ENCODE measurements at places on chromosomes 16 and 17.

DNA sequence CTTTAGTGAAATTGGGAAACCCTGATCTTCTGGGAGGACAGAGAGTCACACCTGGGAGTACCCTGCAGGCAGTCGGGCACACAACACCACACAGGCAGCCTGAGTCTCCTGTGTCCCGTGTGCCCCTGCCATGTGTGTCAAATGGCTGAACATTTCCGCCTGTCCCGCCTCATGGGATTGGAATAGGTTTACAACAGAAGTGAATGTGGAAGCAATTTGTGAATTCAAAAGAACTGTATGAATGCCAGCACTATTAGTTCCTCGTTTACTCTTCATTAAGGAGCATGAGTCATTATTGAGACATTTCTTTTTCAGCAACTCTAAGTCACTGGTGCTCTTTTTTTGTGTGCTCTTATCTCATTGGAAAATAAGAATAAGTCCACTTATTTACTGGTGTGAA, 226.5 kb downstream of the PMP22 start:
- DNase-seq: no peak

GRCh38 chr17:42560246-42560645, 1.7 kb upstream of the COASY start:
- DNase-seq: no peak

- no peak for DNase-seq
Measured at GRCh38 chr17:53058031-53058430, 764.7 kb upstream of the KIF2B start.

- DNase-seq: peak; percentile 70
Measured at GRCh38 chr16:82639666-82640336, 13.0 kb downstream of the CDH13 start.

- DNase-seq: no peak
Measured at GRCh38 chr17:8025176-8025911, 13.5 kb upstream of the ALOX15B start.

DNA sequence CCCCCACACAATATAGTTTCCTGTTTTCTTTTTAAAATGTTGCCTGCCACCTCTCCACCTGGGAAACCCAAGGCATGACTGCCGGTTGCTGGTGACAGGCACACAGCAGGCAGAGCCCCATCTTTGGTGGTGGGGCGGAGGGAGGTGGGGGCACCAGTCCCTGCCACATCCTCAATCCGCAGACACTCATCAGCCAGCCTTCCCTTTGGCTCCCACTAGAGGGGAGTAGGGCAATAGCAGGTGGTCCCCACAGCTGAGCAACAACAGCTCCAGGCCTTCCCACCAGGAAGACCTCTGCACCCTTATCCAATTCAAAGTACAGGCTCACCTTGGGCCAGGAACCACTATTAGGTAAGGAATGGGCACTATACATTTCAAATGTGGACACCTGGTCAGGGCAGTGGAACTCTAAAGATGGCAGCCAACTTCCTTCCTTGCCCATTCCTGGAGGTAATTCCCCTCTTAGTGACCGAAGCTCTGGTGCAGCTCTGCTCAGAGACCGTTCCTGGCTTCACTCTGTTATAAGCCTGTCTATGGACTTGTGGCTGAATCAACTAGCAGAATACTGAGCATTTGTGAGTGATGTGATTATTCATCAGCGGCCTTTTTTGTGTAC, 13.9 kb downstream of the RECQL5 start:
- peak; percentile 62 for DNase-seq

DNA sequence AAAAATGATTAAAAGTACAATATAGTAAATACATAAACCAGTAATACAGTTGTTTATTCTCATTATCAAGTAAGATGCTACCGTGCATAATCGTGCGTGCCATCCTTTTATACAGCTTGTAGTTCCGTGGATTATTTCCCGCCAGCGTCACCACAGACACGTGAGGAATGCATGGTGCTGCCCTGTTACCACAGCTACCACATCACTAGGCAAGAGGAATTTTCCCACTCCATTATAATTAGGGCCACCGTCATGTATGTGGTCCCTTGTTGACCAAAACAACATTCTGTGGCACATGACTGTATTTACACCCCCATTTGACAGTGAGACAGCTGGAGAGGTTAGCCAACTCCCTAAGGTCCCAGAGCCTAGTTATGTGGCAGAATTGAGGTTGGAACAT, 30.5 kb upstream of the LGALS9 start:
- no peak for DNase-seq

DNA sequence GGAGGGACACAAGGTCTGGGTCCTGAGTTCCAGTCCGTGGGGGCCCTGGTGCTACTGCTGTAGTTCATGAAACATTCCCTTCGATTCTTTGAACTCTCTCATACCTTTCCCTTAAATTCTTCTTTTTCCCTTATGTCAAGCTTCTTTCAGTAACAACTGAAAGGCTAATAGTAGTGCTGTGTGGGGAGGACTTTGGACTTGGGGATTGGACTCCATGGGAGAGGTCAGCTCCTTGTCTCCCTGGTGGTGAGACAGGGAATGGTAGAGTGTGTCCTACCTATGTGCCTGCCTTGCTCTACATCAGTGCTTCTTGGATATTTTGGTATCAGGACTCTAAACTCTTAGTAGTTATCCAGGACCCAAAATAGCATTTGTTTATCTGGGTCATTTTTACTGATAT, 628.1 kb downstream of the WWOX start:
- DNase-seq: no peak

GRCh38 chr17:47983492-47984223, 12.7 kb downstream of the CDK5RAP3 start:
- no peak for DNase-seq
